ENCODE measurements at places on chromosomes 4 and X. TPM values are rescaled to one million over a fixed set of nuclear protein-coding genes. Genes with fewer than 3 reads are reported as not detected.

Gene TLR7
- 0.13 TPM for total RNA-seq

Gene ZBTB33
- total RNA-seq = 30.7 TPM

Gene ZNF711
- 2.1 TPM for total RNA-seq

Gene ZDHHC15
- total RNA-seq = 0.65 TPM

DNA sequence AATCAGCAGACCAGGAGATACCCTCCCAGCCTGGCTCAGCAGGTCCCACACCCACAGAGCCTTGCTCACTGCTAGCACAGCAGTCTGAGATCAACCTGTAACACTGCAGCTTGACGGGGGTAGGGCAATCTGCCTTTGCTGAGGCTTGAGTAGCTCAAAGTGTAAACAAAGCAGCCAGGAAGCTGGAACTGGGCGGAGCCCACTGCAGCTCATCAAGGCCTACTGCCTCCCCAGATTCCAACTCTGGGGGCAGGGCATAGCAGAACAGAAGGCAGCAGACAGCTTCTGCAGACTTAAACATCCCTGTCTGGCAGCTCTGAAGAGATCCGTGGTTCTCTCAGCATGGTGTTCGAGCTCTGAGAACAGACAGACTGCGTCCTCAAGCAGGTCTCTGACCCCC lies 15.1 kb upstream of the GABRA2 start:
- no peak for DNase-seq
- H3K27me3 ChIP-seq = no peaks in the 10 kb centered on the region
- H3K4me3 ChIP-seq = no peak overlapping the region
- no peaks in the 10 kb centered on the region for H3K36me3 ChIP-seq
- no peaks in the 10 kb centered on the region for H3K4me1 ChIP-seq

GRCh38 chr4:108327642-108328382 lies 159.1 kb upstream of the LEF1 start:
- H3K4me1 ChIP-seq = peaks cover 24% of the 10 kb centered on the region
- no peaks in the 10 kb centered on the region for H3K27me3 ChIP-seq
- H3K27ac ChIP-seq = no peak overlapping the region
- H3K36me3 ChIP-seq = no peaks in the 10 kb centered on the region
- no peak overlapping the region for H3K4me3 ChIP-seq

DNA sequence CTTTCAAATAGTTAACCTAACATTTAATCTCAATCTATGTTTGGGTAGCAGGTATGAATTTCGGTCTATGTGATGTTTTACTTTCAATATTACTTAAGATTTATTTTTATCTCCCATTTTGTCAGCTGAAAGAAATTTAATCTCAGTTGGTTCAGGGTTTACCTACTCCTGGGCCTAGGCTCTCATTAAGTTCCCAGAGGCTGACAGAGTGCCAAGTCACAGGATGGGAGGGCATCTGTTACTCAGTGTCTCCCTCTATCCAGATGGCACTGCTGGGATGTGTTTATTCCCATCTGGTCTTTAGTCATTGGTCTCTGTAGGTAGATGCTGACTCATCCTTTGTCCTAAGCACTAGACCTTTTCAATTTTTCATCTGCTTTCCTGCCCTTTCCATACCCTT lies 129.4 kb upstream of the ARSJ start:
- no peak overlapping the region for H3K27ac ChIP-seq
- no peaks in the 10 kb centered on the region for H3K27me3 ChIP-seq
- no peaks in the 10 kb centered on the region for H3K4me1 ChIP-seq
- no peak overlapping the region for H3K4me3 ChIP-seq
- DNase-seq = no peak
- no peaks in the 10 kb centered on the region for H3K36me3 ChIP-seq

- H3K36me3 ChIP-seq = no peaks in the 10 kb centered on the region
- DNase-seq = no peak
- no peaks in the 10 kb centered on the region for H3K4me1 ChIP-seq
- H3K4me3 ChIP-seq = no peak overlapping the region
These were observed 107.0 kb upstream of the TLL1 start for GRCh38 chr4:165766018-165766417.

- DNase-seq = no peak
- H3K36me3 ChIP-seq = no peaks in the 10 kb centered on the region
- H3K27me3 ChIP-seq = no peaks in the 10 kb centered on the region
- H3K4me1 ChIP-seq = no peaks in the 10 kb centered on the region
- H3K4me3 ChIP-seq = no peak overlapping the region
- H3K27ac ChIP-seq = no peak overlapping the region
These were observed 37.5 kb upstream of the IQSEC2 start for GRCh38 chrX:53318766-53319353.

DNA sequence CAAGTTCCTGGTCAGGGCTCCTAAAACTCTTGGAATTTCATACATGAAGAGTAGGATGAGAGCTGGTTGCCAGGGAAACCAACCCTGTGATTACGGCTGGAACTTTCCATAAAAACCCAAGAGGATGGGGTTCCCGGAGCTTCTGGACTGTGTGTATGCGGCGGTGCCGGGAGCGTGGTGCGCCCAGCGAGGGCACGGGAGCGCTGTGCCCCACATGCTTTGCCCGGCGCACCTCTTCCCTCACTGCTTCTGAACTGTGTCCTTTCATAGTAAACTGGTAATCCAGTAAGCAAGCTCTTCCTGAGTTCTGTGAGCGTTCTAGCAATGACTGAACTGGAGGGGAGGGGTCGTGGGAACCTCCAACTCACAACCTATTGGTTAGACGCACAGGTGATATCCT lies 152.6 kb downstream of the AFAP1 start:
- no peak for DNase-seq
- peaks cover 17% of the 10 kb centered on the region for H3K36me3 ChIP-seq
- peaks cover 3% of the 10 kb centered on the region for H3K4me1 ChIP-seq
- no peak overlapping the region for H3K27ac ChIP-seq
- no peaks in the 10 kb centered on the region for H3K27me3 ChIP-seq

DNA sequence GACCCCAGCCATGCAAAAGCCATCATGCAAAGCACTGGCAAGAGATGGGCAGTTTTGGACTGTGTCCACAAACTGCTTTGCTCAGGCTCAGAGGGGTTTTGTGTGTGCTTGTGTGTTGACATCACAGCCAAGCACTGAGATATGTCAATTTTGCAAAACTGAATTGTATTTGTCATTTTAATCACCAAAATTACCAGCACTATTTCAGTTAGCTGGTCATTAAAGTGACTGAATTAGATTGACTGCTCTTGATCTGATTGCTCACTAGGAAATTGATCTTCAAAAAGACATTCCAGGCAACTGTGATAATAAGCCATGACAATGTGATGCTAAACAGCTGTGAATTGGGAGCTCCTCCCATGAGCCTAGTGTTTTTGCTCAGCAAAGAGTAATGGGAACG lies 337.3 kb upstream of the GNPDA2 start:
- no peak overlapping the region for H3K4me3 ChIP-seq
- no peaks in the 10 kb centered on the region for H3K36me3 ChIP-seq
- no peaks in the 10 kb centered on the region for H3K27me3 ChIP-seq

All from naive thymus-derived CD4-positive, alpha-beta T cell (primary cell).